ENCODE measurements at places on chromosomes 13 and 19. TPM values are rescaled to one million over a fixed set of nuclear protein-coding genes. Genes with fewer than 3 reads are reported as not detected.

DNA sequence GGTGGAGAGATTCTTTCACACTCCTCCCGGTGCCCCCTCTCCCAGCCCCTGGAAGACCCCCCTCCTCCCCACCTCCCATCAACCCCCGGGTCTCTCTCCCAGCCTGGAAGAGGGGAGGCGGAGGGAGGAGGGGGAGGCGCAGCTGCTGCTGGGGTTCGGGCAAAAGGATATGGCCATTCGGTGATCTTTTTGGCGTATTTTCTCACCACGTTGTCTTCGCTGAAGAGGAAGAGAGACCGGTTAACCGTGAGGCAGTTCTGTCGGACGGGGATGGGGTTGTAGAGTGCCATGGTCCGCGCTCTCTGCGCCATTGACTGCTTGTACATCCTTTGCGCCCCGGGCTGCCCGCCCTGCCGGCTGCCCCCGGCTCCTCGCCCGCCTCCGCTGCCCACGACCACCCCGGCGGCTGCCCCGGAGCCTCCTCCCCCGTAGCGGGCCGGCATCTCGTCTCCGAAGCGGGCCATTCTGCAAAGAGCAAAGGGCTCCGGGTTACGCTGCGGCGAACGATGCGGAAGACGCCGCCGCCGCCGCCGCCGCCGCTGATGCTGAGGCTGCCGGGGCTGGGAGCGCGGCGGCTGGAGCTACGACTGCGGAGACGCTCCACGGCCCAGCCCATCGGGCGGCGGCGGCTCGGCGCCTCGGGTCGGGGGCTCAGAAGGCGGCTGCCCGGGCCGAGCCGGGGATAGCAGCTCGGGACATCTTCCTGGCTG is 363 bp downstream of the CACNA1A start:
- DNase-seq, result peak; percentile 80

- no peak for DNase-seq
Measured at GRCh38 chr19:10086591-10087192, 575 bp downstream of the SHFL start.

GRCh38 chr13:32257649-32258048 is 57.5 kb downstream of the ZAR1L start:
- no peak for DNase-seq

The RASAL3 gene
- total RNA-seq, result 0.19 TPM

DNA sequence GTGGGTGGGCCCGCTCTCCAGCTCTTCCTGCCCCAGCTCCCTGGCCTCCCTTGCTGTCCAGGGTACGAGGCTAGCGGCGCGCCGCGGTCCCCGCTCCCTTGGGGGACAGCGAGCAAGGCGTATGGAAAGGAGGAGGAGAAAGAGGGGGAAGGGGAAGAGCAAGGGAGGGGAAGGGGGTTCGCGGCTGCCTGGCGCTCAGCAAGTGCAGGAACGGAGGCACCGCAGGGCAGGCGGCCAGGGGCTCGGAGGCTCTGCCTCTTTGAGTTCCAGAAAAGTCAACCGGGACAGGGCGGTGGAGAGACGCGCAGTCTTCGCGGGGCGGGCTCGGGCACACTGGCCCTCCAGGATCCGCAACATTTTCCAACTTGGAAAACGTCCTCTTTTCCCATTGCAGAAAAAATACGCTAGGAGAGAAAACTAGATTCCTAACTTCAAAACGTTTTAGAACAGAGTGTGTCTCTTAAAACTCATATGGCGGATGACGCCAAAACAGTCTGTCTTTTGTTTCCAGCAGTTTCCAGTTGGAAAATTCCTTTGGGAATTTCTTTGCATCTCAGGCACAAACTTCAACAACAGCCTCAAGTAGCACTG is 23.1 kb upstream of the TNFRSF19 start:
- peak; percentile 63 for DNase-seq

DNA sequence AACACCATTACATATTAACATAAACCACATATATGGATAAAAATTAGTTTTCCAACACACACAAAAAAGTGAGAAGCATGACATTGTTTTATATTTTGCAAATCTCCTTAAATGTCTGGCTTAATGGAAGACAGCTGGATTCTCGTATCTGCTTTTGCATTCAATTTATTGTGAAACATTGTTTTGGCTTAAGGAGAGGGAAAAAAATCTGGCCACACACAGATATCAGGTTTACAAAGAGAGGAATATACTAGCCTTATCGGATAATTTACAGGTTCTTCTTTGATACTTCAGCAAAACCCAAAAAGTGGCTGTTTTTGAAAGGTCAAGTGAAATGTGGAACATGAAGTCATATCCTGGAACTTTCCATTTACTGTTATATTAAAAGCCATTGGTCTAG is 523.5 kb upstream of the ARGLU1 start:
- no peak for DNase-seq

The MAST1 gene
- 25.2 TPM for total RNA-seq

DNA sequence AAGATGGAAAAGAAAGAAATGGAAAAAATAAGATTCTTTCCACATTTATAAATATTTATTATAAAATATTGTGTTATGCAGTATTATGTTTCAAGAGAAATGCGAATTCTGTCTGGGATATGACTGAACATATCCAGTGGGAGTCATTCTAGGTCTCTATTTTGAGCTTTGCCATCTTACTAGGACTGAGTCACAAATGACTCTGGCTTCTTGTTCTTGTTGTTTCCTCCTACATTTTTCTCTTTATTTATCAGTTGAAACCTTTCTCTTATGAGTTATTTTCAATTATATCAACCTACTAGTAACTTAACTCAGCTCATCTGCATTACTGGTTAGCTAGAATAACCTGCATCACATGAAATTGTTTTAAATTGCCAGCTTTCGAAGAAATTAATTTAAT is 1247.3 kb downstream of the SLITRK1 start:
- no peak for DNase-seq

- no peak for DNase-seq
Measured at GRCh38 chr13:42028113-42028799, 20.2 kb upstream of the DGKH start.

The LCP1 gene
- total RNA-seq, result 4.3 TPM

The DLEU7 gene
- total RNA-seq, result 5.4 TPM
